Bronchial smooth muscle cell (primary cell): ENCODE measurements at places on chromosomes 7 and 10. TPM values are rescaled to one million over a fixed set of nuclear protein-coding genes. Genes with fewer than 3 reads are reported as not detected.

Gene MACC1
- 0.09 and 0.47 TPM in 2 replicates for total RNA-seq

Gene FBXL13
- 2.1 and 2.5 TPM in 2 replicates for total RNA-seq

Gene UCN3
- not detected in 2 replicates for total RNA-seq

Gene HSPA14
- total RNA-seq: 7.1 and 13.1 TPM in 2 replicates

Gene PBLD
- total RNA-seq: 6.4 and 8.7 TPM in 2 replicates

Gene PITX3
- 0.16 TPM in 1 of 2 replicates, not detected in the other for total RNA-seq

Gene MALRD1
- total RNA-seq: 0.16 and 0.60 TPM in 2 replicates

Gene OR2A1
- total RNA-seq: 0.09 TPM in 1 of 2 replicates, not detected in the other

Gene NPSR1
- total RNA-seq: not detected in 2 replicates

Gene C7orf57
- not detected in 2 replicates for total RNA-seq

Gene WNT8B
- total RNA-seq: not detected in 2 replicates

Gene KDM7A
- 2.0 and 4.6 TPM in 2 replicates for total RNA-seq

Gene TAF3
- 0.94 and 1.1 TPM in 2 replicates for total RNA-seq

Gene MYH16
- total RNA-seq: not detected in 2 replicates

Gene ADAM22
- 0.47 and 1.4 TPM in 2 replicates for total RNA-seq

Gene GPER1
- 2.1 and 3.6 TPM in 2 replicates for total RNA-seq

Gene EEF1AKMT2
- total RNA-seq: 18.9 and 21.0 TPM in 2 replicates

Gene OR6B1
- total RNA-seq: not detected in 2 replicates

Gene NCF1
- total RNA-seq: under 0.01 TPM in 1 of 2 replicates, not detected in the other

Gene GIMAP7
- total RNA-seq: not detected in 2 replicates

Gene CACNA2D1
- 29.1 and 33.3 TPM in 2 replicates for total RNA-seq

Gene PDZD7
- 1.8 and 2.0 TPM in 2 replicates for total RNA-seq

Gene PLEKHS1
- total RNA-seq: not detected in 2 replicates

Gene OR2A5
- total RNA-seq: not detected in 2 replicates

Gene CRTAC1
- total RNA-seq: under 0.01 TPM in 1 of 2 replicates, not detected in the other

Gene NUTM2B
- 0.16 and 0.52 TPM in 2 replicates for total RNA-seq

Gene SPDYE3
- total RNA-seq: not detected in 2 replicates

Gene NXPH1
- not detected in 2 replicates for total RNA-seq

Gene TMEM225B
- 1.3 and 1.5 TPM in 2 replicates for total RNA-seq

Gene AUTS2
- total RNA-seq: 1.9 and 2.2 TPM in 2 replicates
